Ovary (tissue), 10 donors: ENCODE measurements at places on chromosomes 6 and 20. TPM values are rescaled to one million over a fixed set of nuclear protein-coding genes. Genes with fewer than 3 reads are reported as not detected.

- DNase-seq = peak; percentile 2
Measured at GRCh38 chr6:170094686-170095272, 196.1 kb downstream of the DLL1 start.

GRCh38 chr20:41900201-41900691 lies 282.1 kb upstream of the CHD6 start:
- no peak for DNase-seq

DNA sequence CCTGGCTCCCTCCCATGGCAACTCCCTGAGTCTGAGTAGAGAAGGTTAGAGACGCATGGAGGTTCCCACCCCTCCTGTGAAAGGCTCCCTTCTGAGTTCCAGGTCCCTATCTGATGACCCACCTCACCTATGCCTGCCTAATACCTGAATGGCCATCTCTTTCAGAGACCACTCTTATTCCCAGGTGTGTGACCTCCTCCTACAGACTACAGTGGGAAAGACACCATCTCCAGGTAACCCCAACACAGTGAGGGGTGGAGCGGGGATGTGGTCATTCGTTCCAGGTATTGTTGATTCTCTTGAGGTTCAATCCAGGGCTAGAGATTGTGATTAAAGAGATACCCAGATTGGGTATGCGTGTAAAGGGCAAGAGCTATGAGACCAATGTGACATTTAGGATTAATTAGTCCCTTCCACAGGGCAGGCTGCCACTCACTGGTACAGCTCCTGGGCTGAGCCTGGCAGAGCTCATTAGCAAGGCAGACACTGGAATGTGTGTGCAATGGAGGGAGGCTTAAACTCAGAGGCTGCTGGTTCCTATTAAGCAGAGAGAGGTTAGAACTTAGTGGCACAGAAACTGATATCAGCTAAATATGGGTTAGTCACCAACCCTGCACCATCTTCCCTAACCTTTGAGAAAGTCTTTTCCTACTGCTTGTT lies 46.5 kb upstream of the IER3 start:
- DNase-seq = no peak

Gene KIFC1
- 2.3 TPM for polyA plus RNA-seq

GRCh38 chr20:62820208-62820961 lies 3.5 kb downstream of the COL9A3 start:
- no peak for DNase-seq
